Activated T-helper 17 cell treated with anti-CD3 and anti-CD28 coated beads, Interleukin-2, amount 50 U/mL, for 72 hours (primary cell): ENCODE measurements at places on chromosomes 3 and 15.

DNA sequence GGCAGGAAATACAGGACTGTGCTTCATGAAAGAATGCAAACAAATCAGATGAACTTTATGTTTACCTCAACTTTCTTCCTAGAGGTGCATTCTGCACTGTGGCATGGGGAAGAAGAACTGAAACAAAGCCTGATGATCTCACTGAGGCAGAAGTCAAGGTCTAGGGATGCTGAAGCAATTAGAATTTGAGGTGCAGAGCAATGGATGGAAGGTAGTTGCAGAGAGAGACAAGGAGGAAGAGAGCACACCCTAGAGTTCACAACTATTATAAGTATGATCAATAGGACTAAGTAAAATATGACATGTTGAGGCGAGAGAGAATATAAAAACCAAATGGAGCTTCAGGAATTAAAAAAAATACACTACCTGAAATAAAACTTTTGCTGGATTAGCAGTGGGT lies 420.1 kb downstream of the EDEM1 start:
- no peak for ATAC-seq

GRCh38 chr3:48960841-48961413 lies 29.1 kb upstream of the P4HTM start:
- ATAC-seq = no peak

DNA sequence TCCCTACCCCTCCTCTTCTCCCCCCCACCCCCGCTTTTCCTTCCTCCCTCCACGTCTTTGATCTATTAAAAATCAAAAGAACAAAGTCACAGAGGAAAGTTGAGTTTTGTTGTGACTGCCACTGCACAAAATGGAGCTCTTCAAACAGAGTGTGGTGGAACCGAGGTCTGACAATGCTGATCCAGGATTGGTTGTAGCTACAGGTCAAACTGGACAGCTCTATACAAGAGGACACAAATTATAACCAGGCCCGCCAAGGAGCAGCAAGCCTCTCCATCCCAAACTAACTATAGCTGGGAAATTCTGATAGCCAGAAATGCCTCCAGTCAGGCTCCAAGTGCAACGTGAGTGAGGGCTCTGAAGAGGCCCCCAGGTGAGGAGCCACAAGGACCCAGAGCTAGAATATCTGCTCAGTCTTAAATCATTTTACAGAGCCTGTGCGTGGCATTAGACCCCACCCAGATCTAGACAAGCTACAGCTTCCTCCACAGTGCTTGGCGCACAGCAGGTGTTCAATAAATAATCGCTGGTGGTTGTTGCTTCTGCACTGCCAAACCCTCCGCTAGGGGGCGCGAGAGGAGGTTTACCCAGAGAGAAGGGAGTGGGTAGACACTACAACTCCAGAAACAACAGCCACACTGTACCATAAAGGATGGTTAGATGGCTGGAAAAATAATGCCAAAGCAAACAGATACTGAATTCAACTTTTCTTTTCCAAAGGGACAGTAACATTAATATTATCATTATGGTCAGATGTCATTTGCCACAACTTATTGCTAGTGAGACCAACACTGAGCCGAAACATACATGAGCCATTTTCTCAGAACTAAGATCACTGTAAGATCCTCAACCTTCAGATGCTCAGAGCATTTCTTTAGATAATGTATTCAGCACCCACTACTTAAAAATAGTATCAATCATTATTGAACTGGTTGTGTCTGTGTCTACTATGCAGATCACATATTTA lies 44.6 kb downstream of the ZIC4 start:
- no peak for ATAC-seq

DNA sequence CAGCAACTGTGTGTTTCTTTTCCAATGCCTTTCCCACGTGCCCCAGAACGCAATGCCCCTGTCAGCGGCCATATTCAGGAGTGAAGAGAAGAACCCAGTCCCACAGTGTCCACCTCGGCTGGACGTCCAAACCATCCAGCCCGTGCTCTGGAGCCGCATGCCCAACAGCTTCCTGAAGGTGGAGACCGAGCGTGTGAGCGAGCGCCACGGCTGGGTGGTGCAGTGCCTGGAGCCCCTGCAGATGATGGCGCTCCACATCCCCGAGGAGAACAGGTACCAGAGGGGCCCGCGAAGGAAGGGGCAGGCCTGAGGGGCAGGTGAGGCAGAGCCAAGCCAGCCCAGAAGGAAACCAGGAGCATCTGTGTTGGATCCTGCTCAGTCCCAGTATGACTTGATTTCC lies 308.1 kb upstream of the CHRM5 start:
- no peak for ATAC-seq

GRCh38 chr15:70400766-70401541 lies 303.2 kb upstream of the TLE3 start:
- ATAC-seq = no peak

DNA sequence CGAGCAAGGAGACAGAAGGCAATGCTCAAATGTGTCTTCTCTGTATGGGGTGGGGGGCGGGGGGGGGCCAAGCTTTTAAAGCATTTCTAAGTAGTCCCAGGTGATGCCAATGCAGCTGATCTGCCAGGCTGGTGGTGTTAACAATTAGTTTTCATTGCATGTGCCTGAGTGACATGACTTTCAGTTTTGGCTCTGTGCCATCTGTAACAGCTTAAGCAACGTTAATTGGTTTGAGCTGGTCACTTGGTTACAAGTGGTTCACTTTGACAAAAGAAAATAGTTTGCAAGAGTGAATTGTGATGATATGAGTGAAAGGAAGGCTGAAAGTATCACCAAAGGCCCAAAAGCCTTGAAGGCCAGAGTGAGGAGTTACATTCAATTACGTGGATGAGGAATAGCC lies 26.4 kb upstream of the LRIG1 start:
- ATAC-seq = no peak
